ELF-1 (cell line): ENCODE measurements at places on chromosomes 2 and 18.

- no peak for DNase-seq
Observed at GRCh38 chr2:195049372-195050031, 607.5 kb upstream of the SLC39A10 start.

DNA sequence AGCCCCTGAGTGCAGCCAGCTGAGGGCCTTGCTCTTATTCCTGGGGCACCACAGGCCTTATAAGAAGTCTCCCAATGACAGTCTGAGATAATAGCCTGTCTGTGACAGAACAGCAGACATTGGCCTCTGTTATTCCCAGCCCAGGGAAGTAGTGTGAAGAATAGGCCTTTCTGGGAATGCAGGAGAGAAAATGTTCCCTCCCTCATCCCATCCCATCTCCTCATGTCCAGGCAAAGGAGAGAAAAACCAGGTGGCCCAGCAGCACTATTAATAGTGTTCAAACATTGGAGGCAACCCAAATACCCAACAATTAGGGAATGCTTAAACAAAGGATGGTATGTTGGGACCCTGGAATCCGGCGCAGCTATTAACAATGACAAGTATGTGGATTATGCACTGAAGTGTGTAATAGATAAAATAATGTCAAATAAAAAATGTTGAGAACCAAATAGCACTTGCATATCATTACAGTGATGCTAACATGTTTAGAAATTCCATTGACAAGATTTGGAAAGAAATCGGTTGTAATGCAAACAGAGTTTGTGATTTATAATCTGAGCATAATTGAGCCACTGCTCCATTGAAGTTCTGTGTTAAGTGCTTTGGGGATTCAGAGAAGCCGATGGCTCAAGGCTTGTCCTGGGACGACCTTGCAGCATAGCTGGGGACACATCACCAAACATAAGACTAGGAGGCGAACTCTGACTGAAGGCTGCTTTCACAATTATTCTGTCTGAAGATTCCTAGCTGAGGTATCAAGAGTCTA is 69.3 kb downstream of the LBH start:
- DNase-seq, result peak; percentile 49

DNA sequence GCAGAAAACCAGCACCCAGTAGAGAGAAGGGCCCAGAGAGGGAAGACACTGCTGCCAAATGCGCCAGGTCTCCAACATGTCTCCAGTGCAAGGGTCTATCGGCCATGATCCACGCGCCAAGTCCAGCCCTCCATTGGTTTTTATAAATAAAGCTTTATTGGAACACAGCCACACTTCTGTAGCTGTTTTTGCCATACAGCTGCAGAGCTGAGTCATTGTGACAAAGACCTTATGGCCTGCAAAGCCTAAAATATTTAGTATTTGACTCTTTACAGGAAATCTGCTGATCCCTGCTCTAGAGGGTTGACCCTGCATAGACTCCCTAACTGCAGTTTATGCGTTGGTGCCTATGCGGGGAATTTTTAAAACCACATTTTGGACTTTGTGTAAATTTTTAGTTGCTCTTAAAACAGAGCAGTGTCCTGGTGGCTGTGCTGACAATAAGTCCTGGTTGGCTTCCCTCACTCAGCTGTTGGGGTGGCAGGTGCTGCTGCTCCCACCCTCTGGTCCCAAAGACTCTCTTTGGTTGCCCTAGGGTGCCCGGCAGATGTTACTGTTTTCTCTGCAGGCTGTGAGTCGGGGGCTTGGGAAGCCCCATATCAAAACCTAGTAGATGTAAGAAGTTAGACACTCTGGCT is 154.9 kb downstream of the CTIF start:
- DNase-seq, result no peak

GRCh38 chr2:65686928-65687521 is 254.6 kb upstream of the SPRED2 start:
- DNase-seq, result no peak

GRCh38 chr2:6637330-6637729 is 228.4 kb downstream of the CMPK2 start:
- no peak for DNase-seq

GRCh38 chr2:146444085-146444484 is 1400.7 kb upstream of the ACVR2A start:
- DNase-seq, result no peak
